ENCODE measurements at places on chromosomes 6 and 20.

DNA sequence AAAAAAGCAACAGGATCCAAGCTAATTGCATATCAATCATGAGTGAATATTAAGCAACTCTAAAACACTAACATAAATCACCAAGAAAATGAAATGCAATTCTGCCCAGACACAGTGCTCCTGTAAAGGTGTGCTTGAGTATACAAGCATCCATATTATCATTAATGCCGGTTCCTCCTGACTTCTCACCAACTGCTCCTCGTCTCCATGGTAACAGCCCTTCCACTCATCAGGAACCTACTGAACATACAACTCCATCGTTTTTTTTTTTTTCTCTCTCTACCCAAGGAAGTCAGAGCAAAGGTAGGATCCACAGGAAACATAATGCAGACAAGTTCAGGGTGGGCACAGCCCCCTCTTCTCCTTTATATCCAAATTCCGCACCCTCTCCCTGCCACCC, 12.4 kb downstream of the GABBR1 start:
- no peak for DNase-seq

GRCh38 chr6:82958551-82958950, 107.1 kb downstream of the UBE3D start:
- DNase-seq: no peak

GRCh38 chr20:11101243-11101642, 427.4 kb upstream of the JAG1 start:
- DNase-seq: no peak

DNA sequence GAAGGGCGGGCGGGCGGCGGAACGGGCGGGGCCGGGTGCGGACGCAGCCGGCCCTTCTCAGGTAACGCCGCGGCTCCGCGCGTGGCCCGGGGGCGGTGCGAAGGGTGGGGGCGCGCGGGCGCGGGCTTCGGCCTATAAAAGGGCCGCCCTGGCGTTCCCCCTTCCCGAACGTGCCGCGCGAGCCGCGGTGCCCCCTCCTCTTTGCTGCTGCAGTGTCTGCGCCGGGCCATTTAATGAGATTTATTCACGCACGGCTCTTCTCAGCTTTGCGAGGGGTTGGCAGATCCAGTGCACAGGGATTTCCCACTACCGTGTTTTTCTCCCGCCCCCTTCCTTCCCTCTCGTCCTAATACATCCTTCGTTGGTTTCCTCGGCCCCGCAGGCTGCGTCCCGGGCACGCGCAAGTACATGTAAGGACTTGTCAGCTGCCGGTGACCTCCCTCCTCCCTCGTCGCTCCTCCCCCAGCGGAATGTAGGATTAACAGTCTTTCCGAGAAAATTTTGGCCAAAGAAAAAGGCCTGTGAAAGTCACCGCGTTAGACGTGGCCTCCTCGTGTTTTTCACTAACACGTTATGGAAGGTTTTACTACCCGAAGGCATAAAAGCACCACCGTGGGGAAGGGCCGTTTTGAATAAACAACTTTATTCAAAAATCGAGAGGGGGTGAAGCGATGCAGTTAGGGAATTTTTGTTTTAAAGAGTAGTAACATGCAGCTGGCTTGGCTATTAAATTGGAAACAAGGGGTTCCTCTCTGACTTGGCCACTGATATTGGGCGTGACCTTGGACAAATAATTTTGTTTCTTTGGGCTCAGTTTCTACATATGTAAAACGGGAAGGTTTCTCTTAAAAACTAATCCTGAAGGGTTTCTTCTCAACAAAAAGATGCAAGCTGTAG, 966 bp upstream of the REV3L start:
- DNase-seq: peak; percentile 95

GRCh38 chr6:160394654-160395035, 46.5 kb downstream of the SLC22A3 start:
- DNase-seq: no peak

- DNase-seq: no peak
Observed at GRCh38 chr6:11146117-11146826, 34.7 kb upstream of the ERVFRD-1 start.

GRCh38 chr20:45621593-45621992, 7.9 kb upstream of the WFDC10A start:
- DNase-seq: no peak

GRCh38 chr6:138161338-138162110, at the start of gene ARFGEF3:
ARFGEF3 (plus strand) TSS chr6:138161939; CDS start chr6:138162087, 148 bp downstream.
- DNase-seq: peak; percentile 52

DNA sequence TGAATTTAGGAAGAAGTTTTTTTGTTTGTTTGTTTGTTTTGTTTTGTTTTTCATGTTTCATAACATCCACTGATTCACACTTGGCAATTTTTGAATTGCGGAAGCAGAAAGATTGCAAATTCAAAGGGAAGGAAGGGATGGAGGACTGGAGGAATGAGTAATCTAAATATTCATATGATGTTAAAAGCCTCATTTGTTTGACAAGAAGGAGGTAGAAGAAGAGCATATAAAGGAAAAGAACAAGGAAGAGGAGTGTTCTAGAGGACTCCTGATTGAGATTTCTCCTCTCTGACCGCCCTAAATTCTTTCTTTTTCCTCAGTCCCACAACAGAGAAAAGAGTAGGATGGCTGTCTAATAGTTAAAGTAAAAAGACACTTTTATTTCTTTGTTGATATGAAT, 88.5 kb downstream of the METTL24 start:
- DNase-seq: no peak

Measured in muscle of back (tissue), 13 donors.